Pons (tissue), 1 donor: ENCODE measurements at places on chromosomes 4 and X.

DNA sequence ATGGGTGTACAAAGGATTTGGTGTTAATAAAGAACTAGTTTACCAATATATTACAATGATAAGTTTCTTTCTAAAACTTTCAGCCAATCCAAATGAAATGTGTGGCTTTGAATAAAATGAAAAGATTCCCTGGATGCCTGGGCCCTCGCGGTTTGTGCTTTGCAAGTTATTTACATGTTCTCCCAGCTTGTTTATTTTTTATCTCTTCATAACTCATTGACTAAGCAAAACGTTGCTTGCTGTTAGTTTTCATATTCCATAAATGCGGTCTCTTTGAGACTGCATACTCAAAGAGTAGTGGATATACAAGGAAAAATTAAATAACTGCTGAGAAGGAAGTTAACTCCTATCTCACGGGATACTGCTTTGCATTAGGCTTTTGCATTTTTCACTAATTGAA lies 26.0 kb downstream of the FHDC1 start:
- no peak for DNase-seq

DNA sequence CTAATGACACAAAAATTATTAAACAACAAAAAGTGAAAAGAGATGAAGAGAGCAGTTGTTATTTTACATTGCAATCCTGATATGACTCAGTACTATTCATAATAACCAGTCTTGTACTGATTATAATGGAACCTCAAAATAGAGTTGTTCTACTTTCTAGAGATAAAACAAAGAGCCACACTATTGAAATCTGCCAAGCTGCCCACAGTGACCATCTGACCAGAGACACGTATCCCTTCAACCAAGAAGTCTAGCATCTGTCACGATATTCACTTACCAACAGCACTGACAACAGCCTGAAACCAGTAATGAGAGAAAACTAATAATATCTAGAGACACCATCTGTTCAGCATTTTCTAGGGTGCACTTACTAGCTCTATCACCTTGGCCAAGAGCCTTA lies 466.7 kb downstream of the NKX6-1 start:
- no peak for DNase-seq

GRCh38 chr4:3369781-3370674 lies 71.7 kb upstream of the HGFAC start:
- DNase-seq, result peak; percentile 71

DNA sequence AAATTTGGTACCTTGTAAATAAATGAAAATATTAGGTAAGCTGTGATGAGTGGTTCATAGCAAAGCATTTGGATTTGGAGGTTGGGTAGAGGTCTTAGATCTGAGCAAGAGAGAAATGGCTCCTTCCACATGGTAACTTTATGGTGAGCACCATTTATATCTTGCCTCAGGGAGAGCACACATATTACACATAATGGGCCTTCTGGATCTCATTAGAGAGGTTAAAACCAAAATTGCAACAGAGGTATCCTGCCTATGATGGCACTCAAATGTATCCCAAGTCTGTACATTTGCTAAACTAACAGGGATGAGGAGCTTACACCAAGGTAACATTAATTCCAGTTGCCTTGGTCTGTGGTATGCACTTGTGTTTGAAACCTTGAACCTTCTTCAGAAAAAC lies 87.1 kb upstream of the PUDP start:
- no peak for DNase-seq

DNA sequence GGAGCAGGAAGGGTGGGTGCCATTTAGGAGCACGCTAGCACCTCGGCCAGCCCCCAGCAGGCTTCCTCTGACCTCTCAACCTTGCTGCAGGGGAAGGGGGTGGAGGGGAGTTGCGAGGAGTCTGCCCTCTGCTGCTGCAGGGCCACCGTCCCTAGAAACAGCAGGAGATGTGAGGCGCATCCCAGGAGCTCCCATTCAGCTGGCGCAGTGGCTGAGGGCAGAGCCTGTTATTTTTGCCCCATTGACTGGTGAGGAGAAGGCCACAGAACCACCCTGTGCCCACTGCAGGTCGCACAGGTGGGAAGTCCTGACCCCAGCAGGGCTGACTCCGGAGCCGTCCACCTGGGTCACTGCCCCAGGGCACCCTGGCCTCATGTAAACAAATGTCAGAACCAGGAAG lies 8.0 kb downstream of the PDE6B start:
- DNase-seq, result no peak

- no peak for DNase-seq
These were observed 7.5 kb downstream of the STIM2 start for GRCh38 chr4:26867914-26868684.

DNA sequence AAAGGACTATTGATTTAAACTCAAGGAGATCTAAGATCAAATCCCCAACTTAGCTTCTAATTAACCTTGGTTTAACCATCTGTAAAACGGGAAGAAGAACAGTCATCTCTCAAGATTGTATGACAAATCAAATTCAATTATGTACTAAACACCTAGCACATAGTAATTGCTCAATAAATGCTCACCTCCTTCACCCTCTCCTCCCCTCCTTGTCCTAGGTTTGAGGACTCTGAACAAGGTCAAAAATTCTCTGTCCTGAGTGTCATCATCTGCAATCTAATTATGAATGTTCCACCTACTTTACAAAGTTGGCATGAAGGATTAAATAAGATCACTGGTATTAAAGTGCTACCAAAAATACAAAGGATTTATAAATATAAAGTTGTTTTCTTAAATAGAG lies 320.1 kb upstream of the PPARGC1A start:
- DNase-seq, result no peak

GRCh38 chrX:54182864-54183613 lies at the start of gene FAM120C:
Gene FAM120C (minus strand): TSS chrX:54183254. CDS start chrX:54183198, 56 bp downstream.
- peak; percentile 69 for DNase-seq

GRCh38 chr4:99722006-99722405 lies 64.4 kb upstream of the C4orf54 start:
- no peak for DNase-seq
